ENCODE measurements at places on chromosomes 1 and 21.

DNA sequence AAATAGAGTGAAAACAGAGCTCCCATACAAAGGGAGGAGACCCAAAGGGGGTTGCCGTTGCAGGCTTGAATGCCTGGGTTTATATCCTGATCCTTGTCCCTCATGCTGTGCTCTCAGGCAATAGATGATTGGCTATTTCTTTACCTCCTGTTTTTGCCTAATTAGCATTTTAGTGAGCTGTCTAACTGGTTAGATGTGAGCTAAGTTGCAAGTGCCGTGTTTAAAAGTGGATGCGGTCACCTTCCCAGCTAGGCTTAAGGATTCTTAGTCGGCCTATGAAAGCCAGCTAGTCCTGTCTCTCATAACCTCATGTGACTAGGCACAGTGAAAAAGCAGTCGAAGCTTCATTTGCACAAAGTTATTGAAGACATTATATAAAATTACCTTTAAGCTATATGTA lies 356.7 kb upstream of the TMPRSS15 start:
- no peak for DNase-seq

DNA sequence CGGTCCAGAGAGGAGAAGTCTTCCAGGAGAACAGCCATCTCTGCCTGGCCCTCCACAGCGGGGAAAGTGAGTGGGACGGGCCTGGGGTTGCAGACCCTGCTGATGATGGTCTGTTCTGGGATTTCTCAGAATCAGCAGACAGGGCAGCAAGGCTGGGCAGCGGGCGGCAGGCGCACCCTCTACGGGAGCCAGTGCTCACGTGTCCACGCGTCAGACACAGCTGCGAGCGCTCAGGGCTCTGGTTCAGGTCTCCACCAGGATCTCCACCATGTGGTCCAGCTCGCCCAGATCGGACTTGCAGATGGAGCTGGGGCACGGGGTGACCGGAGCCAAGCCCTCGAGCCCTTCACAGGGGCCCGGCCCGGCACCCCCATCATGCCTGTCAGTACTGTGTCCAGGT lies 5.5 kb downstream of the CLCA4 start:
- DNase-seq: no peak

GRCh38 chr1:25458541-25459298 lies 28.0 kb downstream of the MACO1 start:
- no peak for DNase-seq

- DNase-seq: no peak
Observed at GRCh38 chr1:57748719-57749118, 324.9 kb upstream of the DAB1 start.

DNA sequence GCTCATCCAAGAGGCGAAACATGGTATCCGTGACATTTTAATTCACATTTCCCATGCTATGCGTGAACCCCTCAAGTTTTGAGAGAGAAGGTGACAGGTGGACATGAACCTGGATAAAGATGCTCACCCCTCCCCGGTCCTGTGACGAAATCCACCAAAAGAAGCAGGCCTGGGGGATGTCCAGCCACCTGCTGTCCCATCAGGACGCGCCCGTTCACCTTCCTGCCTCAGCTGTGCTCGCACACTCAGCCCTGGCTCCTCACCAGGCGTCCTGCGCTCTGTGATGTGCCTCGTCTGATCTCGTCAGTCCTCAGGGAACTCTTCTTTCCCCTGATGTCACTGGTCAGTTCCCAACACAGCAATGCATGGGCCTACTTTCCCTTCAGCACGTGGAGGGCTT lies 10.3 kb downstream of the FHAD1 start:
- DNase-seq: no peak

GRCh38 chr1:179241530-179242097 lies 12.1 kb upstream of the ABL2 start:
- no peak for DNase-seq

- no peak for DNase-seq
Observed at GRCh38 chr1:12422488-12422887, 192.7 kb downstream of the VPS13D start.

- DNase-seq: no peak
Observed at GRCh38 chr21:45865106-45865835, 116.3 kb upstream of the COL6A1 start.

DNA sequence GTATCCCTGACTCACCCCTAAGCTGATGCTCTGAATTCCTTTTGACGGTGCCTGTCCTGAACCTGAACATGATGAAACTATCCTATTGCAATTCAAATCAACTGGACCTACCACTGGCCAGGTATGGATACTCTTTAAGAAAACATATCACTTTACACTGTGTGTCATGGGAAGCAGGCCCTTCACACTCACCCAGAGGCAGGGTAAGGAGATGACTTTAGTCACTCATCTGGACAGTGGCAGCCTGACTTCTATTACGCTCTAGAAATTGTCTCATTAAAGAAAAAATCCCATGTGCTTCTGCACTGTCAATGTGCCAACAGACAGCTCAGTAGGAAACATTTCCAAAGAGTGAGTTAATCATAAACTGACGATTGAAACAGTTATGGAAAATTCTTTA lies 94.3 kb downstream of the VAV3 start:
- no peak for DNase-seq

All from GM13977 (cell line).